Mesangial cell (primary cell): ENCODE measurements at places on chromosomes 1 and 21. TPM values are rescaled to one million over a fixed set of nuclear protein-coding genes. Genes with fewer than 3 reads are reported as not detected.

FAAH gene
- total RNA-seq = 3.1 and 10.8 TPM in 2 replicates

BATF3 gene
- 1.8 and 2.6 TPM in 2 replicates for total RNA-seq

MRPS15 gene
- 95.6 and 145 TPM in 2 replicates for total RNA-seq

CATSPERE gene
- total RNA-seq = 0.16 and 0.38 TPM in 2 replicates

PLPPR4 gene
- total RNA-seq = 0.16 and 0.25 TPM in 2 replicates

MRAP gene
- total RNA-seq = not detected in 2 replicates

CACNA1S gene
- not detected in 2 replicates for total RNA-seq
